ENCODE measurements at places on chromosomes 5 and 9.

DNA sequence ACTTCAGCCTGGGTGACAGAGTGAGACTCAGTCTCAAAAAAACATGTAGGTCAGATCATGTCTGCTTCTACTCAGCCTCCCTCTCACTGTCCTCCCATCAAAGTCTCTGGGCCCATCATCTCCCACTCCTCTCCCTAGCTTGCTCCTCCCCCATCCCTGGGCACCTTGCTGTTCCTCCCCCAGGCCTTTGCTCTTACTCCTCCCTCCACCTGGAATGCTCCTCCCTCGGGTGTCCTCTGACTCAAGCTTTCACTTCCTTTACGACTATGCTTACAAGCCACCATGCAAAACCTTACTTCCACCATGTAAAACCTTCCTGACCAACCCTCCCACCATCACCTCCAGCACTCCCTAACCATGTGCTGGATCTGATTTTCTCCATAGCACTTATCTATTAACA is 51.5 kb downstream of the MTMR12 start:
- DNase-seq, result no peak

DNA sequence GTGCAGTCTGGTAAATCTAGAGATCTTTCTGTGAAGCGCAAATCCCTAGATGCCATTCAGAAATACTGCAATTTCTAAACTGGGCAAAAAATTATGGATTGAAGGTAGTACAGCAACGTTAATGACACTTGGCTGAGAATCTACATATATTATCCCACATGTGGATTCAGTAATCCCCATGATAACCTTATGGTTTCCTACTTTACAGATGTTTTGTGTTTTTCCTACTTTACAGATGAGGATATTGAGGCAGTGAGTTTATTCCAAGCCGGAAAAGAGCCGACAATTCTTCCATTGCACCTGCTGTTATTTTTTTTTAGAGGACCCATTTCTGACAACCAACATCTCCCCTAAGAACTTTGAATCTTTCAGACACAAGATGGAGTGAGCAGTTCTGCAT is 796.5 kb downstream of the CDH12 start:
- no peak for DNase-seq

GRCh38 chr9:112198646-112199045 is 23.5 kb upstream of the SUSD1 start:
- no peak for DNase-seq

GRCh38 chr9:33408087-33408486 is 5.7 kb upstream of the AQP7 start:
- DNase-seq, result no peak

DNA sequence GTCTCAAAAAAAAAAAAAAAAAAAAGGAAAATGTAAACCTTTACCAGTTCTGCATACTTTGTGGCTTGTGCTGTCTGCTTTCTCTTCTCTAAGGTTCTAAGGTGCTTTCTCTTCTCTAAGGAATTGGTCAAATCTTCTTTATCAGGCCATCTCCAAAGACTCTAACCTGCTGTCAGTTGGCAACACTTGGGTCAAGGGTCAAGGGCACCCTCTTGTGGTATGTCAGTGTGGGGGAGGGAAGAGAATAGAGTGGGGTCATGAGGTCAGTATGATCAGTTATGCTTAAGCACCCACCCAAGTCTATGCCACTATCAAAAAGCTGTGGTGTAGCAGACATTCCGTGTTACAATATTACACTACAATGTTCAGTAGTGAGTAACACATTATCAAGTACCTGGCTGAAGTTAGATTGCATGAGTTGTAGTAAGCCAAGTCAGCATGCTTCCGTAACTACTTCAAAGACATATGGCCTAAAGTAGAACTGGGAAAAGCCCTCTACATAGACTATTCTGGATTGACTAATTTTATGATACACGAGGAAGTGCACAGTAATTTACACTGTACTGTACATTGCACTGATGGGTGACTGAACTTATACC is 25.0 kb upstream of the CCL28 start:
- DNase-seq, result no peak

- DNase-seq, result no peak
These were observed 80.8 kb downstream of the HRH2 start for GRCh38 chr5:175738602-175739133.

DNA sequence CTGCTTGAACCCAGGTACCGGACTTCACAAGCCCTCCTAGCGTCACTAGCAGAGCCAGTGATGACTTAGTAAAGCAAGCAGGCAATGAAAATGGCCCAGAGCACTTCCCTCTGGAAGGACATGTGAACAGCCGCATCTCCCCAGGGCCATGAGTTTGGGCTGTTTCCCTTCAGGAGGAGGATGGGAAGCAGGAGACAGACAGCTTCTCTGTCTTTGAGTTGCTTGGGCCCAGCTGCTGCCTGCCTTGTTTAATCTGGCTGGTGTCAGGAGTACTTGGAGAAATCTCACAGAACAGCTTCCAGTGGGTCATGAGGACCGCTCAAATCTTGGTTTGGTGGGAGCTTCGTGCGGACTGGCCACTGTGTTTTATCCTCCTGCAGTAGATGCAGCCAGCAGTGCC is 25.4 kb upstream of the WWC1 start:
- DNase-seq, result no peak

GRCh38 chr5:58122157-58122556 is 337.7 kb downstream of the PLK2 start:
- DNase-seq, result no peak

Data from stimulated activated CD4-positive, alpha-beta T cell treated with anti-CD3 and anti-CD28 coated beads, Interleukin-4, amount 100 ng/mL, for 4 hours (primary cell).